Lower leg skin (tissue), 4 donors: ENCODE measurements at places on chromosomes 3 and 15. TPM values are rescaled to one million over a fixed set of nuclear protein-coding genes. Genes with fewer than 3 reads are reported as not detected.
A peak's percentile ranks its signal among the peaks of the same experiment; 100 is the strongest.

- DNase-seq = no peak
Observed at GRCh38 chr3:45414823-45415222, 26.4 kb downstream of the LARS2 start.

GRCh38 chr3:170941551-170941950, 33.1 kb upstream of the EIF5A2 start:
- DNase-seq = no peak

DNA sequence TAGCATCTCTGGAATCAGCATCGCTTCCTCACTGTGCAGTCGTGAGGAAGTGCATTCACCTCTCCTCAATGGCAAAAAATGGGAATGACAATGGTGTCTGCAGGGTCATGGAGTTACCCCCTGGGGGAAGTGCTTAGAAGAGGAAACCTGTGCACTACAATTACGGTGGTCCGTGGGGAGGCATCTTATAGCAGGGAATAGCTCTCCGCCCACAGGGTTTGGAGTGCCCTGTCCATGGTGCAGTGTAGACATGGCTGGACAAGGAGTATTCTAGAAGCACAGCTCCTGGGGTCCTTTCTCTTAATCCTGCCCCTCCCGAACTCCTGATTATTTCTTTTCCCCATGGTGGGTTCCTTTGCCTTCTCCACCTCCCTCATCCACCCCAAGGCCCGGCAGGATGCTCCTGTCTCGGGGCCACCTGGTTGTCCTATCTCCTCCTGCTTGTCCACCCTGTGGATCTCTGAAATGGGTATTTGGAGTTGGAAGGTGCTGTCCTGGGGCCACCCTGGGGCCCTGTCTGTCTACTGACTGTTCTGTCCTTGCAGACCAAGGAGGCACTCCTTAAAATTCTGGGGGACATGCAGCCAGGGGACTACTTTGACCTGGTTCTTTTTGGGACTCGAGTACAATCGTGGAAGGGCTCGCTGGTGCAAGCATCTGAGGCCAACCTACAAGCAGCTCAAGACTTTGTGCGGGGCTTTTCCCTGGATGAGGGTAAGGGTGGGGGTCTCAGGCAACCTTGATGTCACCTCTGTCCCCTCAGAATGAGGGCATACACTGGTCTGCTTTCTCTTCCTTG, 5.2 kb downstream of the ITIH1 start:
- DNase-seq = peak; percentile 65

- DNase-seq = no peak
Observed at GRCh38 chr3:4063916-4064574, 239.1 kb upstream of the SETMAR start.

GRCh38 chr3:148974726-148975125, 16.6 kb upstream of the GYG1 start:
- DNase-seq = no peak

GRCh38 chr3:8962226-8962861, 928 bp downstream of the RAD18 start:
- no peak for DNase-seq

The CMTM8 gene
- 11.0 TPM for total RNA-seq

The PIGZ gene
- 2.3 TPM for total RNA-seq
